Activated CD4-positive, alpha-beta memory T cell treated with anti-CD3 and anti-CD28 coated beads for 36 hours (primary cell): ENCODE measurements at places on chromosomes 5 and 9. TPM values are rescaled to one million over a fixed set of nuclear protein-coding genes. Genes with fewer than 3 reads are reported as not detected.
A peak's percentile ranks its signal among the peaks of the same experiment; 100 is the strongest.

The IL3 gene
- total RNA-seq = 23.1 TPM

GRCh38 chr9:107312376-107313050 lies 29.4 kb downstream of the RAD23B start:
- DNase-seq = no peak

The CYLC2 gene
- not detected for total RNA-seq

GRCh38 chr5:134226441-134227192 lies 744 bp upstream of the PPP2CA start:
- DNase-seq = no peak

GRCh38 chr5:152397581-152397980 lies 7.5 kb downstream of the NMUR2 start:
- no peak for DNase-seq

- DNase-seq = no peak
Observed at GRCh38 chr5:83467371-83468035, 4.0 kb upstream of the VCAN start.

The BTNL3 gene
- not detected for total RNA-seq

The ZNF483 gene
- 2.9 TPM for total RNA-seq

- no peak for DNase-seq
Observed at GRCh38 chr5:163585206-163585605, 79.8 kb downstream of the MAT2B start.

The PRDM9 gene
- total RNA-seq = not detected

GRCh38 chr5:132689513-132689912 lies 15.7 kb downstream of the IL4 start:
- no peak for DNase-seq

The MOB3B gene
- total RNA-seq = 0.38 TPM

The LECT2 gene
- not detected for total RNA-seq

- no peak for DNase-seq
Observed at GRCh38 chr5:14447958-14448911, 133.4 kb upstream of the OTULINL start.

DNA sequence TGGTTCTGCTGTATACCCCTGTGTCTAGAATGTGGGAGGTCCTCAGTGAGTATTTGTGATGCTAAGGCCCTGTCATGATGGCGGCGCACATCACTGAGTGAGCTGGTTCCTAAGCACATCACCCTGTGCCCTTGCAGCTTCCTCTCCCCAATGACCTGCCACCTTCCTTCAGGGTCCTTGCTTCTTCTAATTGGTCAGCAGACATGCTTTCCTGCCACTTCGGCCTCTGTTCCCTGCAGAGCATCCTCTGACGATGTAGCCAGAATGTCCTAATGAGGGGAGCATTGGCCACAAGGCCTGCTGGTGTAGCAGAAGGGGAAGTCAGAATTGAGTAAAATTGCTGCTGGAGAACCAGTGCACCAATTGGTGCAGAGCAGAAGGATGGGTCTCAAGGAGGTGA lies 31.1 kb upstream of the ANGPTL2 start:
- DNase-seq = no peak

- no peak for DNase-seq
Observed at GRCh38 chr5:91065496-91065895, 317.6 kb downstream of the ARRDC3 start.

DNA sequence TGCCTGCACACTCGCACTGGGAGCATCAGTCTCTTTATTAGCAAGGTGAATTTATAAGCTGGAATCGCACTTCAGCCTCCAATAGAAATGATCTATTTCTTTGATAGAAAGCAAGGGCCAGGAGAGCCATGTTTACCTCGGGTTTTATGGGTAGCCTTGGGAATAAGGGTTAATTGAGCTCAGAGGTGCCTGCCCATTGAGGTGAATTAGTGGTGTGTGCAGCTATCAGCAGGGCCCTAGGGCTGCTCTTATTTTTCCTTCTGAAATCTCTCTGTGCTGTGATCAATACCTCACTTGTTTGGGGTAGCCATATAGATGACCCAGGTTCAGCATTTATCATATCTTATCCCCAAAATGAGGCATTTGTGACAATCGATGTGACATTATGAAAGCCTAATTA lies 297.8 kb downstream of the EBF1 start:
- no peak for DNase-seq

The LCN15 gene
- total RNA-seq = not detected

GRCh38 chr9:110214090-110214489 lies 6.1 kb upstream of the C9orf152 start:
- DNase-seq = no peak

The IL13 gene
- total RNA-seq = 14.9 TPM

- DNase-seq = no peak
Observed at GRCh38 chr5:38753776-38754175, 92.0 kb upstream of the OSMR start.

GRCh38 chr9:134324359-134325095 lies 1.7 kb upstream of the RXRA start:
- peak; percentile 19 for DNase-seq

- no peak for DNase-seq
Observed at GRCh38 chr5:68680366-68680765, 413.4 kb upstream of the SLC30A5 start.
